Stimulated activated CD4-positive, alpha-beta T cell treated with anti-CD3 and anti-CD28 coated beads, Interleukin-1b, Interleukin-23, amount 100 ng/mL, for 4 hours (primary cell): ENCODE measurements at places on chromosomes 13 and 19.

DNA sequence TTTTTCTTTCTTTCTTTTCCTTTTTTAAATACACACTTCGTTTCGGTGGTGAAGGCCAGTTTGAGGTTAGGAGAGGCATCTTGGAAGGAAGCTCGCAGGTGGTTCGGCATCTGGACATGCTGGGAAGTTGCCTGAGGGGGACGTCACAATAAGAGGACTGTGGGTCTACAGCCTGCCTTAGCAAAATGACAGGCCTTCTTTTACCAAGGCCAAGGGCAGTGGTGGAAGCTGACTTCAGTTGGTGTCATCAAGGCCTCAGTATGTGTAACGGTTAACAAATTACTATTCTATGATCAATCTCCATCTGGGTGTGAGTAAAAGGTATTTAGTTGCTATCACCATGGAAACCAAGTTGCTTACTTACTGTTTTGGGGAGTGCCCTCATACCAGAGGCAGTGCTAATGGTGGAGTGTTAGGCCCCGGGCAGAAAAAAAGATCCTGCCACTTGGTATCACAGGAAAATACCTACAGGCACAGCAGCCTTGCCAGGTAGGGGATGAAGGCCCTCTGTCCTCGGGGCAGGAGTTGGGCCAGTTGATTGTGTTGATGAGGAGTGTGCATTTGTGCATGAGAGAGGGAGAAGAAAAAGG is 10.3 kb downstream of the ACTN4 start:
- no peak for DNase-seq

DNA sequence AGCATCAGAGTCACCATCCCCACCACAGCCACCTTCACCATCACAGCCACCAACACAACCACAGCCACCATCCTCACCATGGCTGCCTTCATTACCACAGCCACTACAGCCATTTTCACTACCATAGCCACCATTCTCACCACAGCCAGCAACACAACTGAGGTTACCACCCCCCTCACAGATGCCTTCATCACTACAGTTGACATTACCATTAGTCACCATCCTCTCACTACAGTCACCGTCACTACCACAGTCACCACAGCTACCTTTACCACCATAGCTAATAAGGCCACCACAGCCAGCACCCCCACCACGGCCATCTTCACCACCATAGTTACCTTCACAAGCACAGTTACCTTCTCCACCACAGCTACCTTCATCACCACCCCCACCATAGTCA is 269.6 kb downstream of the DNAJC15 start:
- DNase-seq = no peak

GRCh38 chr19:50549927-50550593 is 18.2 kb downstream of the LRRC4B start:
- no peak for DNase-seq

- no peak for DNase-seq
Observed at GRCh38 chr13:30033681-30034457, 183.5 kb upstream of the UBL3 start.

DNA sequence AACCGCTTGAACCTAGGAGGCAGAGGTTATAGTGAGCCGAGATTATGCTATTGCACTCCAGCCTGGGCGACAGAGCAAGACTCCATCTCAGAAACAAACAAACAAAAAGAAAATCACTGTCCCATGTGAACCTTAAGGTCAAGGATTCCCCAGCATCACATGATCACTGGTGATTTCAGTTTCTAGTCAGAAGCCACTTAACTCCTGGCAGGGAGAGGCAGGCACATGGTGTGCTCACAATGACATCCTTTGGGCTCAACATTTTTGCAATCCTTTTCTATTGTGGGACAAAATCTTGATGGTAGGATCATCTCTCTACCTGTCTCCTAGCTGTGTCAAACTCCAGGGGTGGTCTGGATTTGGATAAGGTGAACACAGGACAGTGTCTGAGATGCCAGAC is 12.1 kb downstream of the AKAP8 start:
- DNase-seq = no peak

- DNase-seq = peak; percentile 9
Observed at GRCh38 chr13:32443111-32443510, 15.2 kb upstream of the N4BP2L1 start.

DNA sequence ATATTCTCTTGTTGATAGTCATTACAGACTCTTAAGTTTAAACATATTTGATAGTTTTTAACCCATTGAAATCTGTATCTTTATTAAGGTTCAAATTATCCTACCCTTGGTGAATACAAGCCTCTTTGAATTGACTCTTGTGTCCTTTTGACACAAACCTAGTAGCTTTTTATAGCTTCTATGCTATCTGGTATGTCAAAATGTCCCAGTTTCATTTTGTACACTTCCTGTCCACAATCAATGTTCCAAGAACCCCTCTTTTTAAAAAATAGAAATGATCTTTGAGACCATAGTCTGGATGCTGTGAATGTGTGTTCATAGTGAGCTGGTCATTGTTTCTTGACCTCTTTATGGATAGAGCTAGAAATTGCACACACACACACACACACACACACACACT is 39.2 kb upstream of the FGF14 start:
- DNase-seq = no peak

- DNase-seq = no peak
Observed at GRCh38 chr19:6528544-6529121, 2.2 kb upstream of the TNFSF9 start.

- DNase-seq = no peak
Observed at GRCh38 chr13:51397262-51397941, 55.4 kb downstream of the INTS6 start.

GRCh38 chr13:80177327-80177726 is 163.6 kb downstream of the SPRY2 start:
- DNase-seq = no peak

- DNase-seq = no peak
Observed at GRCh38 chr13:92681239-92681638, 545.4 kb upstream of the GPC6 start.

- no peak for DNase-seq
Observed at GRCh38 chr13:33873251-33873908, 55.4 kb downstream of the RFC3 start.

DNA sequence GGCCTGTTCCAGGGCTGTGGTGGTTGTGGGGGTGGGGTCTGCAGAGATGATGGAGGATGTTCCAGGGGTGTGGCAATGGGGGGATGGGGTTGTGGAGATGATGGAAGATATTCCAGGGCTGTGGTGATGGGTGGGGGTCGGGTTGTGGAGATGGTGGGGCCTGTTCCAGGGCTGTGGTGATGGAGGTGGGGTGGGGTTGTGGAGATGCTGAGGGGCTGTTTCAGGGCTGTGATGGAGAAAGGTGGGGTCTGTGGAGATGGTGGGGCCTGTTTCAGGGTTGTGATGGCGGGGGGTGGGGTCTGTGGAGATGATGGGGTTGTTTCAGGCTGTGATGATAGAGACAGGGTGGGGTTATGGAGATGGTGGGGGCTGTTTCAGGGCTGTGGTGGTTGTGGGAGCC is 62.0 kb downstream of the TEX29 start:
- DNase-seq = no peak

GRCh38 chr13:86080340-86080995 is 281.2 kb upstream of the SLITRK6 start:
- DNase-seq = no peak

DNA sequence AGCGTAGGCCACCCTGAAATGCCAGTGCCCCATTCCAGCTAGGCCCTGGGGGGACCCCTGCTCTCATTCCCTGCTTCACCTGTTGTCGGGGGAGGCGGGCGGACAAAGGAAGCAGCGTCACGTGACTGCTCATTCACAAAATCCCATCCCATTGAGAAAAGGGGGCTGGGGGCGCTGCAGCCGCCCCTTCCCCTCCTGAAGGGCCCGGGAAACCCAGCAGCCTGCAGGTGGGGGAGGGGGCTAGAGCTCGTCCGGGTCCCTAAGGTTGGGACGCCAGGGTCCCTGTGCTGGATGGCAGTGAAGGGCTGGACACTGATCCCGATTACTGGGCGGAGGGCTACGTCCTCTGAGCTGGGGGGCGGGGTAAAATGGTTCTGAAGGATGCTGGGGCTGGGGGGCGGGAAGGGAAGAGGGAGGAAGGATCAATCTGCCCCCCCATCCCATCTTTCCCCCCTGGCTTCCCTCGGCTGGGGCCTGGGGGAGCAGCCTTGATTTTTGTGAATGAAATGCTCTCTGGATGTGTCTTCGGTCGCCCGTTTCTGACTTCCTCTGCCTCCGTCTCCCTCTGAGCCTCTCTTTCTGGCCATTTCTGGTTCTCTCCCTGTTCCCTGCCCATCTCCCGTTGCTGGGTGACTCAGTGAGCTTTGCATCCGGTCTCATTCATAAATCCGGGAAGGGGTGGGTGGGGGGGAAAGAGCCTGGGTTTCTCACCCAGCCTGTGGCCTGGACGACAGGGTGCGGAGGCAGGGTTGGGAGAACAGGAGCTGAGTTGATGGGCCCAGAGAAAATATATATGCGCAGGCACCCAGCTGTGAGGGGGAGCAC is 816 bp downstream of the SPRED3 start:
- no peak for DNase-seq

GRCh38 chr19:3178377-3178972 is at the start of gene S1PR4:
S1PR4 (plus strand) TSS chr19:3178769; CDS start chr19:3178793, 24 bp downstream.
- DNase-seq = peak; percentile 46

DNA sequence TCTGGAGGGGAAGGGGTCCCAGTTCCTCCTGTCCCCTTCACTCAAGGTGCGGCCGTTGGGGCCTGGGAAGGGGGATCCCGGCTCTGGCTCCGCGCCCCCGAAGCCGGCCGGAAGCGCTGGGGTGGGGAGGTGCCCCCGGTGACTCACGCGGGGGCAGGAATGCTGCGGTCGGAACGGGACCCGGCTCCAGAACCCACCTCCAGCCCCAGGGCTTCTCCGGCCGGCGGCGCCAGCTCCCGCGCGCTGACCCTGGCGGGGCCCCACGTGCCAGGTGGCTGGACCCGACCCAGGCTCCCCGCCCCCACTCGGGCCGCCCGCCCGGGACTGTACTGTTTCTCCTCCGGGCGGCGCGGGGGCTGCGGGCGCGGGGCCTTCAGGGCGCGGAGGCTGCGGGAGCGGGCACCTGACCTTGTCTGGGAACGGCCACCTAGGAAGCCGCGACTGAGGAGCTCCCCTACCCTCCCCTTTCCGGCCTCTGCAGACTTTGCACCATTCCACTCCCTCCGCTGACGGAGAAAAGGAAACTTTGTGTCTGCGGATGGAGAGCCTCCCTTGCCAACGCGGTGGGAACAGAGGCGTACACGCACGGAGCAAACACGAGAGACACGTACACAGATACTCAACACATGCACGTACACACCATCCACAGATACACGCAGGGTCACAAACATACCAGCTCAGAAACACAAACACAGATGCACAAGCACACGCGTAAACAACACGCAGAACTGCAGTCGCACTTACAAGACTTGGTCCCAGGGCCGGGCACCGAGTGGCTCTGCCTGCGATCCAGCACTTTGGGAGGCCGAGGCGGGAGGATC is 7.2 kb downstream of the AXL start:
- DNase-seq = peak; percentile 27

- no peak for DNase-seq
Observed at GRCh38 chr13:25662516-25662915, 290.7 kb downstream of the ATP8A2 start.

DNA sequence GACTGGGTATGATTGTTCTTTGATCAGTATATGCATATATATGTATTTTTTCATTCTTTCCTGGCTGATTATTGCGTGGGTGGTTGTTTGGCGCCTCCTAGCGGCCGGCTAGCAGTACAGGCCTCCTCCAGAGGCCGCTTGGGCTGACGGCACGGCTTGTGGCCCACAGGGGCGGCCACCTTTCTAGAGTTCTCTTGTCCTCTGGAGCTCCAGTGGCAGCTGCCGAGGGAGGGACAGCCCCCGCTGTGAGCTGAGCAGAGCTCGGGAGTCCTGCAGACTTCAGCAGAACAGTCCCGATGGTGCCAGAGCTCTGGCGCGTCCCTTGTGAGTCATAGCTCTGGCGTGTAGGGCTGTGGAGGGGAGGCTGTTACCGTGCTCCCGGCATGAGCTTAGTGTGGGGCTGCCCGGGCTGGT is 22.5 kb upstream of the ZNF429 start:
- peak; percentile 63 for DNase-seq

GRCh38 chr19:41302624-41303351 is 7.2 kb upstream of the CCDC97 start:
- peak; percentile 36 for DNase-seq

DNA sequence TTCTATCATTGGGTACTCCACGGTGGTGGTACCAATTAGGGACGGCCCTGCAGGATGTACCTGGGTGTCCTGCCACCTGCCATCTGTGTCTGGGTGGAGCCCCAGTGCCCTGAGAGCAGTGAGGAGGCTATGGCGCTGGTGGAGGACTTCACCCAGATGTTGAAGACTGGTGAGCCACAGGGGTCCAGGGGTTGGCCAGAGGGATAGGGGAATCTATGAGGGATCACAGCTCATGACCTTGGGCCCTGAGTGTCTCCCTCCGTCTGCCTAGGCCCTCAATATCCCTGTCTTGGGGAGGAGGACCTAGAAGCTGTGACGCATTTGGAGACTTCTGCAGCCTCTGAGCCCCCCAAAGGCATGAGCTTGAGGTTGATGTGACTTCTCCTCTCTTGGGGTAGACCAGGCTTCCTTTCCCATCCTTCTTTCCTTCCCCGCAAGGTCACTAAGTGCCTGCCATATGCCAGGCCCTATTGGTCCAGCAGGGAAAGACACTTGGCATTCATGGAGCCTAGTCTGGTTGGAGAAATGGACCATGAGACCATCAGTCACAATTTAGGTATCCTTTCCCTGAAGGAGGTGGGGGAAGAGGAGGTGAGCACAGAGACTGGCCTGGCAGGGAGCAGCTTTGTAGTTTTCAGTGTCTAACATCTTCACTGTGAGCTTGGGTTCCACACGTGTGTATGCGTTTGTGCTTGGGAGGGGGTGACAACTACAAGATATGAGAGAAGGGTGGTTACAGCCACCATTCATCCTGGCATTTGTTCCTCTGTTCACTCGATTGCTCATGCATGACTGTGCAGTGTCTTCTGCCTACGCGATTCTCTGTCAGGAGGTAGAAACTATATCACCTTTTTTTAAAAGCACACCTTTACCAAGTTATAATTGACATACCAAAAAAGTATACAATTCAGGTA is 5.1 kb upstream of the MZF1 start:
- DNase-seq = no peak

DNA sequence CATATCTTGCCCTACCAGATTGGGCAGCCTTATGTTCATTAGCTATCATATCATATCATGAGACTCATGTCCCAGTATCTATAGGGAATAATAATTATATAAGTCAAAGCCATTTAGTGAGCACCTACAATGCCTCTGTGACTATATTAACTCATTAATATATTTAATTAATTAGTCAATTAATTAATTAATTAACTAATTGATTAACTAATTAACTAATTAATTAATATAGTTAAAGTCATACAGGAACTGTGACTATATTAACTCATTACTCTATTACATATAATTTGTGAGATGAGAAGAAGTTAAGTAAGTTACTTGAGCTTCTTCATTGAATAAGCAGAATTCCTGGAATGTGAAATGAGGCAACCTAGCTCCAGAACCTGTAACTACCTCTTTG is 588.3 kb upstream of the SLITRK1 start:
- DNase-seq = no peak

- DNase-seq = peak; percentile 54
Observed at GRCh38 chr19:3184847-3185460, 776 bp upstream of the NCLN start.

- no peak for DNase-seq
Observed at GRCh38 chr13:20414546-20415305, 110.9 kb downstream of the CRYL1 start.

GRCh38 chr13:38862443-38862842 is 128.2 kb downstream of the STOML3 start:
- no peak for DNase-seq
